Fibroblast of lung (primary cell): ENCODE measurements at places on chromosomes 11 and 22.
A peak's percentile ranks its signal among the peaks of the same experiment; 100 is the strongest.

DNA sequence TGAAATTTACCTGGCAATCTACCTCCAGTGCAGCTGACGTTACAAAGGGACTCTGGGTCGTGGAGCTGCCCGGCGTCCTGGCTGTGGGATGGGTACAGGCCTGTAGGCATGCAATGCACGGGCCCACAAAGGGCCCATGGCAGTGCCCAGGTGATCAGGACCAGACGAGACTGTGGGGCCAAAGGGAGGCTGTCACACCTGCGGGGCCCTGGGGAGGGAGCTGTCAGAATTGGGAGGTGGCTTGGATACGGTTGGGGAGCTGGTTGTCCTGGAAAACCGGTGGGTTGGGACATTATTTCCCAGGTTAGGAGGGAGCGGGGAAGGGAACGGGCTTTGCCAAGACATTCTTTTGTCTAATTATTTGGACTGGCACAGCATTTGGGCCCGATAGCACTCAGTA lies 958.5 kb downstream of the BRD1 start:
- no peaks in the 10 kb centered on the region for H3K27me3 ChIP-seq
- H3K27ac ChIP-seq = no peak overlapping the region
- no peak for DNase-seq
- H3K36me3 ChIP-seq = no peaks in the 10 kb centered on the region

GRCh38 chr11:27380771-27381170 lies 17.8 kb upstream of the CCDC34 start:
- H3K27me3 ChIP-seq = no peaks in the 10 kb centered on the region
- no peak overlapping the region for H3K4me3 ChIP-seq
- no peak for DNase-seq
- H3K27ac ChIP-seq = no peak overlapping the region
- H3K36me3 ChIP-seq = no peaks in the 10 kb centered on the region
- H3K4me1 ChIP-seq = no peaks in the 10 kb centered on the region

DNA sequence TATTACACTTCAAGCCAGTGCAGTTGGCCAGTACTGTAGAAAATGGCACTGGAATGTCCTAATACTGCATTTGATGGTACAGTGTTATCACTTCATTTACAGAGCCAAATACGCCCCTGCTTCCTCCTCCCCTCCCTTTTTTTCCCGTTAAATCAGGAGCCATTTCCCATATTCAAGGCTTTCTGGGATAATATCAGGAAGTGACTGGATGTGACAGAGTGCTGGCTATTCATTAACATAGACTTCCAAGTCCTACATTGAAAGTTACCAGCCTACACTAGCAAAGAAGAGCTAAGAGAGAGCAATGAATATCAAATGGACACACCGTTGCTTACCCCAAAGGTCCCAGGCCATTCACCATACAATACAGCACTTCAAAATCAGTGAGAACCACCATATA lies 32.1 kb upstream of the ABCC8 start:
- no peaks in the 10 kb centered on the region for H3K36me3 ChIP-seq
- H3K4me3 ChIP-seq = no peak overlapping the region
- no peak overlapping the region for H3K27ac ChIP-seq
- no peaks in the 10 kb centered on the region for H3K27me3 ChIP-seq

DNA sequence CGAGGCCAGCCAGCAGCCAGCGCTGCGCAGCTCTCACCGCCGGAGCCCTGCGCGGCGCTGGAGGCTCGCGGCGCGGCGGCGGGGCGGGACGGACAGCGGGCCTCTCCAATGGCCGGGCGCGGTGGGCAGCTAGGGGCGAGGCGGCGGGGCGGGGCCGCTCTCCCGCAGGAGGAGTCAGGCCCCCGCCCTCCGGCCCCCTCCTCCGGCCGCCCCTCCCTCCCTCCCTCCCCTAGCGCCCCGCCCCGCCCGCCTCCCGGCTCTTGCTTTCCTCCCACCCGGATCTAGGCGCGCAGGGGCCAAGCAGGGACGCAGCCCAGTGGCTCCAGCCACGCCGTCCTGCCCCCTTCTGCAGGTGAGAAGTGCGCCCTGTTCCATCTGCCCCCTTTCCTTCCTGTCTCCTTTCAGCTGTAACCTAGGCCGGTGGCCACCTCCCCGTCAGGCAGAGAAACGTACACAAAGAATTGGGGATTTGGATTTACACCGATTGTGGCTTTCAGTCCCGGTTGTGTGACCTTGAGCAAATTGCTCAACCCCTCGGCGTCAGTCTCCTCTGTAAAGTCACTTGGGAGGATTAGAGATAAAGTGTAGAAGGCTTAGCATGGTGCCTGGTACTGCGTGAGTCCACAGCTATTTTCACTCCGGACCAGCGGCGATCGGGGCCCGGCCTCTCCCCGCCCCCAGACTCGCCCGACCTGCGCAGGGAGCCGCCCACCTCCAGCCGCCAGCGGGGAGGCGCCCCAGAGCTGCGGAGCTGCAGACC lies at the start of gene FZD4:
TSS of gene FZD4 (minus strand) at position 35 of the 760 bp plus-strand sequence. CDS start 310 bp downstream, outside the sequence.
- peak within 1 kb of the TSS; percentile 84 for H3K4me3 ChIP-seq
- H3K36me3 ChIP-seq = peaks cover 4% of the 10 kb centered on the region
- peak; percentile 82 for DNase-seq
- H3K4me1 ChIP-seq = peaks cover 7% of the 10 kb centered on the region
- peak within 1 kb of the TSS; percentile 46 for H3K27ac ChIP-seq

GRCh38 chr22:28798810-28799605 lies 1.4 kb downstream of the XBP1 start:
- peaks cover 17% of the 10 kb centered on the region for H3K36me3 ChIP-seq
- peak; percentile 95 for DNase-seq
- H3K27me3 ChIP-seq = no peaks in the 10 kb centered on the region
- peak overlapping the region; percentile 100 for H3K27ac ChIP-seq
- peak overlapping the region; percentile 97 for H3K4me3 ChIP-seq
- peaks cover 2% of the 10 kb centered on the region for H3K4me1 ChIP-seq

GRCh38 chr11:68831124-68831523 lies 10.6 kb downstream of the CPT1A start:
- H3K4me1 ChIP-seq = peaks cover 2% of the 10 kb centered on the region
- peaks cover 8% of the 10 kb centered on the region for H3K36me3 ChIP-seq
- DNase-seq = no peak
- no peak overlapping the region for H3K27ac ChIP-seq
- no peaks in the 10 kb centered on the region for H3K27me3 ChIP-seq
- H3K4me3 ChIP-seq = no peak overlapping the region

- H3K4me1 ChIP-seq = no peaks in the 10 kb centered on the region
- H3K27ac ChIP-seq = no peak overlapping the region
- no peaks in the 10 kb centered on the region for H3K36me3 ChIP-seq
- DNase-seq = no peak
- H3K4me3 ChIP-seq = no peak overlapping the region
These were observed 276.6 kb downstream of the FAT3 start for GRCh38 chr11:92501066-92501739.

DNA sequence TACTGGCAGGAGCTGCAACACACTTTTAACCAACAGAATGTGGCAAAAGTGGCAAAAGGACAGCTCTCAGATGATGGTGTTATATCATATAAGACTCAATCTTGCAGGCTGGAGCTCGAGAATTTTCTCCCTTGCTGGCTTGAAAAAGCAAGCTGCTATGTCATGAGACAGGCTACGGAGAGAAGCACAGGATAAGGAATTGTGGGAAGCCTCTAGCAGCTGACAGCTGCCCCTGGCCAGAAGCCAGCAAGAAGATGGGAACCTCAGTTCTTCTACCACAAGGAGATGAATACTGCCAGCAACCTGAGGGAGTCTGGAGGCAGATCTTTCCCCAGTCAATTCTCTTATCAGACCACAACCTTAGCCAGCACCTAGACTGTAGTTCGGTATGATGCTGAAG lies 24.6 kb downstream of the FXYD6 start:
- peak; percentile 18 for DNase-seq
- H3K27me3 ChIP-seq = no peaks in the 10 kb centered on the region
- H3K4me3 ChIP-seq = no peak overlapping the region
- no peaks in the 10 kb centered on the region for H3K36me3 ChIP-seq
- no peaks in the 10 kb centered on the region for H3K4me1 ChIP-seq

DNA sequence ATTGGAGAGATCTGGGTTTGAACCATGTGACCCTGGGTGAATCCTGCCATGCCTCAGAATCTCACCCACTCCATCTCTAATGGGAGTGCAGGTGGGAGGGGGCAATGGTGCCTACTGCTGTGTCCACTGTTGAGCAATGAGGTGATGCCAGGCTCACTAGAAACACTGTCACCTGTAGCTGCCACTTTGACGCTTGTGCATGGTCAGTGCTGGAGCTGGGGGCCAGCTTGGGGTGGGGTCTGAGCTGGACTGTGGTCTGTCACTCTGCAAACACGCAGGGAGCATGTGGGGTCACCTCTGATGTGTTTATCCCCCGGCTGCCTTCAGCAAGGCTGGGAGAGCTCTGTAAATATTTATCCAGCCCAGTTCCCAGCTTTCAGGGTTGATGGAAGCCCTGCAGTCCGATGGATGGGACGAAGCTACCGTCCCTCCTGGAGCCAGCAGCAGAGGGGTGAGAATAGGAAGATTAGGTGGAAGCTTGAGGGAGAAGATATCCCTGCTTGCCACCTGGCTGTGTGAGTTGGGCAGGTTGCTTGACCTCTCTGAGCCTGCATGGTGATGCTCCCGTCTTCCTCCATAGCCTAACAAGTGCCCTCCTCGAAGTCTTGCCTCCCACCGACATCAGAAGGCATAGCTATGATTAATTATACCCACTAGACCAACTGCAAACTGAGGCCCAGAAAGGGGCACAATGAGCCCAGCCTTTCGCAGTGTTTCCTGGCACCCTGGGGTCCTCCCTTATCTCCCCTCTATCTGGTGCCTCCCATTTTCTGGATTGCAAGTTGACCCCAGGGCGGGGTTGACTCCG lies 1.7 kb downstream of the MMP11 start:
- no peak for DNase-seq
- H3K4me1 ChIP-seq = peaks cover 12% of the 10 kb centered on the region
- no peaks in the 10 kb centered on the region for H3K27me3 ChIP-seq
- no peak overlapping the region for H3K27ac ChIP-seq
- H3K4me3 ChIP-seq = no peak overlapping the region

- no peaks in the 10 kb centered on the region for H3K27me3 ChIP-seq
- H3K36me3 ChIP-seq = no peaks in the 10 kb centered on the region
- no peak overlapping the region for H3K27ac ChIP-seq
- no peak overlapping the region for H3K4me3 ChIP-seq
These were observed 36.3 kb downstream of the HORMAD2 start for GRCh38 chr22:30116362-30117117.

DNA sequence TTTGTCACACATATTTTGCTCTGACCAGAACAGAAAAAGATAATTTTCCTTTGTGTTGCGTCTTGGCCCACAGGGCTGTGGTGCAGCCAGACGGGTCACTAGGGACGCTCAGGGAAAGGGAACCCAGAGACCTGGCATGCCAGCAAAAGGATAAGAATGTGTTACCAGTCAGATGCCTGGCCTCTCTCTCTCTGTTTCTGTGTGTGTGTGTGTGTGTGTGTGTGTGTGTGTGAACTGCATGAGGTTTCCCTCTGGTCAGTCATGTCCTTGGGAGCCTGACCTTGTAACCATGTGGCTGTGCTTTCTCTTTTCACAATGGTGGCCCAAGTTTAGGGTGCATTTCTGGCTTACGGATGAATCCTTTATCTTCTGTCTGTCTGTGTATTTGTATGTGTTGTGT lies 25.4 kb downstream of the CCKBR start:
- no peaks in the 10 kb centered on the region for H3K4me1 ChIP-seq
- H3K4me3 ChIP-seq = no peak overlapping the region
- no peak overlapping the region for H3K27ac ChIP-seq
- H3K36me3 ChIP-seq = no peaks in the 10 kb centered on the region

GRCh38 chr11:5705688-5706087 lies 16.1 kb downstream of the TRIM22 start:
- H3K36me3 ChIP-seq = peaks cover 5% of the 10 kb centered on the region
- peak; percentile 39 for DNase-seq
- H3K27me3 ChIP-seq = no peaks in the 10 kb centered on the region
- no peak overlapping the region for H3K4me3 ChIP-seq

GRCh38 chr11:62694455-62695167 lies 5.3 kb upstream of the LRRN4CL start:
- no peak overlapping the region for H3K27ac ChIP-seq
- peaks cover 16% of the 10 kb centered on the region for H3K36me3 ChIP-seq
- no peaks in the 10 kb centered on the region for H3K27me3 ChIP-seq
- no peak overlapping the region for H3K4me3 ChIP-seq
- peak; percentile 89 for DNase-seq
